ENCODE measurements at places on chromosomes 6 and 20.

GRCh38 chr6:128303870-128304269 lies 216.5 kb downstream of the PTPRK start:
- DNase-seq: no peak

GRCh38 chr20:17969884-17970409 lies 1.1 kb downstream of the MGME1 start:
- DNase-seq: peak; percentile 57

- DNase-seq: peak; percentile 31
Observed at GRCh38 chr6:149112976-149113375, 204.5 kb upstream of the TAB2 start.

- no peak for DNase-seq
Observed at GRCh38 chr6:113457198-113457597, 399.9 kb upstream of the MARCKS start.

GRCh38 chr20:15257569-15257870 lies 920.1 kb upstream of the FLRT3 start:
- no peak for DNase-seq

DNA sequence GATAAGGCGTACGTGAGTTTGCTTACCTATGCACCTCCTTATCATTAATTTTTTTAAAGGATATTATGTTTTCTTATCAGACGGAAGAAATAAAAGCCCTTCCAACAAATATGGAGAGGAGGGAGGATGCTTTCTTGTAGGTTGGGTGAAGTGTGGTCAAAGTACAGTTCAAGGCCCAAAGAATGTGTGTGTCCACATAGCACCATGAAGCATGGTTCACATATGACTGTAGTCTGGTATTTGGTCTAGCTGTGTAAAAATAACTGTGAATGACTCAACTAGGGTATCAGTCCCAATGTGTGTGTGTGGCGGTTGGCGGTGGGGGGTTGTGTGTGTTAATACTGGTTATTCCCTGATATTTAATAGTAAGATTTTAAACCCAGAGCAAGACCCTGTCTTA lies 212.7 kb downstream of the TMEM242 start:
- DNase-seq: no peak

GRCh38 chr20:19793716-19794115 lies 35.7 kb downstream of the RIN2 start:
- no peak for DNase-seq

- no peak for DNase-seq
Observed at GRCh38 chr20:46649650-46649949, 1.7 kb downstream of the SLC13A3 start.

DNA sequence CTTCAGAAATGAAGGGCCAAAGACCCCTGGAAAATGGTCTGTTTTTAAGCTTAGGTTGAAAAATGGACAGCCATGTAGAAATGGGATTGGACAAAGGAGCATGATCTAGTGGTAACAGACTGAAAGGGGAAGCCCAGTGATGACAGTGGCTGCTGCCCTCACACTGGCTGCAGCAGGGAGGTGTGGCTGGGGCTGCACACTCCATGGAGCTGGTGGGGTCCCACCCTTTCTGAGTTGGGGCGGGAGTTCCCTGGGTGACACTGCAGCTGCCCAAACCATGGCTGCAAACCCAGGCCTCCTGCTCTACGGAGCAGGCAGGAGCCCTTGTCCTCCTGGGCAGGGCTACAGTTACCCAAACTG lies 8.5 kb upstream of the PACSIN1 start:
- no peak for DNase-seq

GRCh38 chr6:116444092-116444491 lies 17.1 kb upstream of the CALHM6 start:
- no peak for DNase-seq

- no peak for DNase-seq
Observed at GRCh38 chr6:12891595-12891994, 175.0 kb downstream of the PHACTR1 start.

GRCh38 chr6:56624046-56624727 lies 18.5 kb downstream of the DST start:
- DNase-seq: no peak

DNA sequence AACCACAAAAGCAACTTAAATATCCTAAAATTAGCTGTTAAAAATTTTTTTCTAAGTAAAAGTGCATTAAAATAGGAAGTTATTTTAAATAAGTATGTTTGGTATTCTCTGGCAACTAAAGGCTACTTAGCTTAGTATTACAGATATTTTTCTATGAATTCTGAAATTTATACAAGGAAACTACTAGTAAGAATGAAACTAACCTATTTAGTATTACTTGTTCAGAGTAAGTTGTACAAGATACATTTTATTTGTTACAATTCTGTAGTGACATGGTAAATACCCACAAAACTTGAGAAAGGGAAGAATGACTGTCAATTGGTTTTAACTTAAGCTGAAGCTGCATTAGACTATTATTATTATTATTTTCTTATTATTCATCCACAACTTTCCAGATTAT lies 6.5 kb downstream of the PHIP start:
- DNase-seq: no peak

GRCh38 chr20:37968841-37969401 lies 64.3 kb downstream of the TTI1 start:
- no peak for DNase-seq

DNA sequence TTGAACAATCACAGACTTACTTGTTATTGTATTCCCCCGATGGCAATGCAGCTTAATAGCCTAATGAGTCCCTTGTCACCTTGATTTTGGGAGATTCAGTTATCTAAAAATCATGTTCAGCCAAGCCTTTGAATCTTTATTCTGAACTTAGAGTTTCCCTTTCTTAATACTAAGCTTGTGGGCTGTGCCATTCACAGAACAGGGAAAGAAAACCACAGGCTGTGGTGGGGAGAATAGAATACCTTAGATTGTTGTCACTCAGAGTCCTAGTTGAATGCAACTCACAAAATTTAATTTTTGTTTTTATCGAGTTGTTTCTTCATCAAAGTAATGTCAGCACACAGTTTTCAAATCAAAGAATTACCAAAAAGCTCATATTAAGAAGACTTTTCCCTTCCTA lies 37.4 kb downstream of the RFPL4B start:
- DNase-seq: no peak

GRCh38 chr6:89180971-89181370 lies 35.1 kb downstream of the PM20D2 start:
- no peak for DNase-seq

GRCh38 chr6:30544666-30545272 lies 11.5 kb downstream of the GNL1 start:
- peak; percentile 25 for DNase-seq

DNA sequence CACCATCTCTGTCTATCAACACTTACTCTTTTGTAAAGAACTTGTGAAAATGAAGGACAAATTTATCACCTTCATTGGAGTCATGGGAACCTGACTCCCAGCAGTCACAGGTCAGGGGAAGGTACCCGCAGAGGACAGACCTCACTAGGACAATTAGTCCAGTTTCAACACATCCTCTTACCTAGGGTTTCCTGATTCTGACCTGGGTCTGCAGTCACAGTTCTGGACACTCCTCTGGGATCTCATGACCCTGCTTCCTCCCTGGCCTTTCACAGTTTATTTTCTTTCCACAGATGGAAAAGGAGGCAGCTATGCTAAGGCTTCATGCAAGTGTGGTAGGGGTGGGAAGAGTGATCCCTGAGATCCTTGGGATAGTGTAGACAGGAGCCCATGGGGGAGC lies 15.7 kb downstream of the HLA-A start:
- no peak for DNase-seq

DNA sequence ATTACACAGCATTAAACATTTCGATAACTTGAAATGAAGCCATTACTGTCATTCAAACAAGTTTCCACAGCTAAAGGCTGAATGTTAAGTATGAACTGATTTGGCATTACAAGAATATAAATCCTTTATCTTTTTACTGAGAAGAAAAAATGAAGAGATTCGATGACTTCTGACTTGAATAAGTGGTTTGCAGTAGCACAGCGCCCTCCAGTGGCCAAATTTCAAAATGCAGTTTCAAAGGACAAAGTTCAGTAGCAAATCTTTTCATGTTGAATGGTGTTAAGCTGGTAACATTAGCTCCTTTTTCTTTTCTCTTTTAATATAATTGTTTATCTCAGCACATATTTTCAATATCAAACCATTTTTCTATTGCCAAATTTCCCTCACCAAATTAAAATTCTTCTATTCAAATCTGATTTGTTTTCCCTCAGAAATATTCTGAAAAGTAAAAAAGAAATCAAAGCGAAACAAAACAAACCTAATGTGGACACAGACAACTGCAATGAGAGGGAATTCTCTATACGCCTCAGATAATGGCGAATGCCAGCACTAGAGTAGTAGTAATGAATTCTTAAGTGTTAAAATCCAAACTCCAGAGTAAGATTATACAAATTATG lies 145.7 kb downstream of the BTBD9 start:
- DNase-seq: peak; percentile 92

GRCh38 chr6:68760485-68760884 lies 125.4 kb downstream of the ADGRB3 start:
- no peak for DNase-seq
